ENCODE measurements at places on chromosomes 1 and 21.

DNA sequence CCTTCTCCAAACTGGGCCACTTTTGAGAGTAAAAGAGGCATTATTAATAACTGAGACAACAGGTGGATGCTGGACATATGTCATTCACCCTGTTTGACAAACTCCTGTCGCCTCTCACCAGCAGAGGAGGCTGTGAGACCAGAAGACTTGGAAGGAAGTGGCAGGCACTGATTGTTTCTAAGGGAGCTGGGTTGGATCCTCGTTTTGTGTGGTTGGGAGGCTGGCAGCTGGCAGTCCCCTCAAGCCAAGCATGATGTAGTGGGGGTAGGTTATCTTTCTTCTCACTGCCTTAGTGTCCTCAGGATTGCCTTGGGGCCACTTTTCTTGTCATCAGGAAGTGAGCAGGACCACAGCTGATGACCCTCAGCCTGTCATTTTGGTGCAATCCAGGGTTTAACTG lies 86.5 kb upstream of the KCNJ15 start:
- no peak for DNase-seq

- DNase-seq, result no peak
These were observed 52.3 kb downstream of the PAPPA2 start for GRCh38 chr1:176515310-176515709.

- DNase-seq, result no peak
These were observed 19.8 kb upstream of the C1orf115 start for GRCh38 chr1:220670365-220670764.

DNA sequence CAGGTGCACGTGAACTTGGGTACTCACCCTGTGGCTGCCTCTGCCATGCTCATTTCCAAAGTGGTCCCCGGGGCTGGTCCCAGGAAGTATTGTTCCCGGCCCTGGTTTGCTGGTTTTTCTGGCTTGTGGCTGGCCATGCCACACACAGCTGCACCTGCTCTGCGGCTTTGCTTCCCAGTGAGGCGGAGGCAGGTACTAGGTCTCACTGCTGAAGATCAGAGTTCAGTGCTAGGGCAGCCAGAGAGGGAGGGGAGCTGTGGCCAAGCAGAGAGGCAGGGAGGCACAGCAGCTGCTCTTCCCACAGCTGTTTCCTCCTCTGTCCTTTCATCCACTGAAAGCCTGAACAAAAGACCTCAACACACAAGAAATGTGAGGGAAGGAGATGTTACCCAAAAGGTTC lies 30.5 kb downstream of the ENO1 start:
- DNase-seq, result no peak

GRCh38 chr1:90174246-90174645 lies 179.3 kb downstream of the ZNF326 start:
- no peak for DNase-seq

DNA sequence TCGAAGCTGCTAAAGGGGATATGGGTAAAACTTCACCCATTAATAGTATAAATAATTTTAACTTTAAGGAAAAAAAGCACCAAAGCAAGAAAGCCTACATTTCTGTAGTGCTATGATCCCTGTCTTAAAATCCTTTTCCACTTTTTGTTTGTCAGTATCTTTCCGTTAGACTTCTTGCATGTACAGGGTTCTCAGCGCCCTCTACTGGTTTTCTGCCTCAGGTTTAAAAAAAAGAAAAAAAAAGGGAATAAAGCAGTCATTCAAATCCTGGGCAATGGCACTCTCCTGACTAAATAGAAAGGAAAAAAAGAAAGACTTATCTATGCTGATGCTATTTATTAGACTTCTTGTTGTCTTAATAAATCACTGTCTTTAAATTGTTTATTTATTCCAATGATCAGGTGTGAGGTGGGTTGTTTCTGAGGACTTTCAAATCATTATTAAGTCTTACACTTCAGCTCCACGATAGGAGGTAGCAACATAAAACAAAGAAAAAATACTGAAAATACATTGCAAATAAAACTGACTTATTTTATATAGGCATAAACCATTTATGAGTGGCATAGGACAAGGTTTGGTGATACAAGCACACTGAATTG lies 475.4 kb upstream of the NR5A2 start:
- peak; percentile 4 for DNase-seq

DNA sequence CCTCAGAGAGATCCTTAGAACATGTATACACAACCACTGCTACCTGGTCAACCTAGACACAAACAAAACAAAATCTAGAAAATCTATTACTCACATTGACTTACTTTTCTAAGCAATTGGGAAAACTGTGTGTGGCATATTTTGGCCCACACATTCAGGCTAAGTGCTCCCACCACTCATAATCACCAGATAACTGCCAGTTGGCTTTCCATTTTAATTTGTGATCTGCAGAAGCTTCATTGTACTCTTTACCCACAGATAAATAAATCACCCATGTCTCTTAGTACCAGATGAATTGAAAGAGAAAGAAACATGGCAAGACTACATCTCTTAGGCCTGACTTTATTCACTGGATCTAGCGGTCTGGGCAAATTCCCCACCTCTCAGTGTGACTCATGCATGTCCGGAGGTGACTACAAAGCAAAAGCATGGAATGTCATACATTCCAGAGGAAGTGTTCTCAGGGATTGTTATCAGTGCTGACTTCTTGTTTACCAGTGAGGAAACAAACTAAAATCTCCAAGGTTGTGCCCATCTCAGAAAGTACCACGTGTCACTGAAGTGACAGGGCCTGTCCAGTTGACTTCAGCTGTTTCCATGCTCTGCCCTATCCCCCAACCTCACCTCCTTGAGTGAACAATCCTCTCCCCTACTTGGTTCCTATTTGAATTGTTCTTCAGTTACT lies 52.4 kb upstream of the BCL10 start:
- no peak for DNase-seq

- DNase-seq, result peak; percentile 37
These were observed 26.8 kb downstream of the TMEM201 start for GRCh38 chr1:9615316-9616063.

- no peak for DNase-seq
These were observed 44.9 kb downstream of the PCSK9 start for GRCh38 chr1:55084257-55084656.

- DNase-seq, result no peak
These were observed 739 bp upstream of the IFI6 start for GRCh38 chr1:27672750-27673112.

GRCh38 chr1:156961709-156962108 lies 41.3 kb downstream of the LRRC71 start:
- DNase-seq, result peak; percentile 22

- no peak for DNase-seq
These were observed 240.7 kb downstream of the NRIP1 start for GRCh38 chr21:14824126-14824525.

GRCh38 chr1:200206340-200206739 lies 178.8 kb downstream of the NR5A2 start:
- no peak for DNase-seq

DNA sequence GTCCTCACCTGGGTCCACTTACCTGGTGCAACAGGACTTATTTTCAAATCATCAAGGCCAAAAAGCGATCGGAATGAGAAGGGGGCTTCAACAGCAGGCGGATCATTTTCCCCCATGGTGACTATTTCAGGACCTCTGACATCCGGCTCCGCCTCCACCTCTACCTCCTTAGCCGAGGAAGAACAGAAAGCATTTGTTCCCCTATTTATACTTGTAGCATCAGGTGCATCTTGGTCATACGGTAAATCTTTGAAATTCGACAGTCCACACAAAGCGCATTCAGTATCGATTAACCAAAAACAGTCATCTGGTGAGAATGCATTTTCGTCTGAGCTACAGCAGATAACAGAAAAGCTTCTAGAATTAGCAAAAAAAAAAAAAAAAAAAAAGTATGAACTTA lies 550 bp downstream of the TMPRSS3 start:
- no peak for DNase-seq

- no peak for DNase-seq
These were observed 1.8 kb downstream of the CCDC17 start for GRCh38 chr1:45621895-45622523.

DNA sequence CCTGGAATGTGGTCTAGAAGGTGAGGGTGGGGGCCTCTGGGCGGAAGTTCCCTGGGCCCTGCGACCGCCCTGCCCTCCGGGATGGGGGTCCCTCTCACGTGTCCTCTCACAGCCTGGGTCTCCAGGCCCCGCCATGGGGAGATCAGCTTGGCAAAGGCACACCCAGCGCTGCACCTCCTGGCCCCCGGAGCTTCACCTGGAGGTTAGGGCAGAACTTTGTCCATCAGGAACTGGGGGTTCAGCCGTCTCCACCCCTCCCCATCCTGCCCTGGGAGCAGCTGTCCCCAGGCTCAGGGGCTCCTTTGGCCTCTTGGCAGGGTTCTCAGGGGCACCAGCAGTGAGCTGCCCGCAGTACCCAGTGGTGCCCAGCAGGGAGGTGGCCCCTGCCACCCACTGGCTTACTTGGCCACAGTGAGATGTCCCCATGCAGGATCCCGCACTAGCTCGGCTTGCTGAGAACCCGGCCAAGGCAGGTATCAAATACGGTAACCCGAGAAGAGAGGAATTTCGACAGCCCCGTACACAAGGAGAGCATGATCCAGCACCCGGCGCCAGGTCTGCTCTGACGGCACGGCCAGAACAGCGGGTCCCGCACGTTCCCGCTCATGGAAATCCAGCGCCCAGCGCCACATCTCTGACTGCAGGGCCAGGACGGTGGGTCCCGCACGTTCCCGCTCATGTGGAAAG lies 36.7 kb downstream of the RRP1 start:
- no peak for DNase-seq

DNA sequence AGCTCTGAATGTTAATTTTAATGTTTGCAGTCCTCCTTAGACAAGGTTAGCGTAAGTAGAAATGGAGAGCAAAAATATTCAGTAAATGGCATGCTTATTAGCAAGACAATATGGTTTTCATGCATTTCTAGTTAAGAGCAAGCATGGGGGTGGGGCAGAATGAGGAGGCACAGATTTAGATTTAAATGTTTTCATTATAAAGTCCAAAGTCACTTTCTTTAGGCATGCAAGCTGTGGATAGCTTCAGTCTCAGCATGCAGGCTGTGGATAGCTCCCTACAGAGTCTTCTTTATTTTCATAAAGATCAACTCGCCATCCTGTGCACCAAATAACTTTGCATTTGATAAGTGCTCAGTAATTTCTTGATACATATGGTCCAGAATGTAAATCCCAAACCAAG lies 1294.5 kb upstream of the ADGRL2 start:
- no peak for DNase-seq

DNA sequence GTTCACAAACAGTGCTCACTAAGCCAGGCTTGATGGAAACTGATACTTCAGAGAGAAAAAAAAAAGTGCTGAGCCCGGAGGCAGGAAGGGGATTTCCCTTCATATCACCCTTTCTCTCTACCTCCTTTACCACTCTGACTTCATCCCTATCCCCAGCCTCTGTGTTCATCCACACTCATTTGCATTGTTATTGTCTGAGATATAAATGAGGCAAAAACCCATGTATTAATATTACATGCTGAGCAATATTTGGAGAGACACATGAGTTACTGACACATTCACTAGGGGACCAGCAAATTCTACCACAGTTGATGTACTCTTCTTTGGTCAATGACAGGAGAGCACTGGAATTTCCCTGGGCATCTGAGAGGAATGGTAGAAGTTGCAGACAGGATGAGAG lies 175.8 kb downstream of the TNFSF18 start:
- DNase-seq, result no peak

- no peak for DNase-seq
These were observed 12.7 kb upstream of the EIF4G3 start for GRCh38 chr1:21189421-21189820.

- DNase-seq, result no peak
These were observed 60.3 kb downstream of the FH start for GRCh38 chr1:241459186-241459802.

GRCh38 chr1:246005067-246005466 lies 502.0 kb downstream of the SMYD3 start:
- no peak for DNase-seq
